ENCODE measurements at places on chromosomes 12 and 14.

DNA sequence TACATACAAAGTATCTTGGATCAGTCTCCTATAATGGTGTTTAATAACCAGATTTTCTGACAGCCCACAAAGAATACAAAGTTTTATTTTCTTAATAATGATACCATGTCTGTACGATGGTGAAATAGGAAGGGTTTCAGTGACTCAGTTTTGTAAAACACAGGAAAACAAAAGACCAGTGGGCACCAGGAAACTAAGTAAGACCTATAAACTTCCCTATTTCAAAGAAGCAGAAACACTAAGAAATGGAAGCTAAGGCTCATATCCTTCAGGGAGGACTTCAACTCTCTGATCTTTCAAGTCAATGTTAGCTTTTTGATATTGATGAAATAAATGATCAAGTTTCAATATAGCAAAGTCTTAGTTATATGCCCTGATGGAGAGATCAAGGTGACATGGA is 196.0 kb downstream of the DUSP6 start:
- DNase-seq: no peak

GRCh38 chr14:92670643-92671366 is 77.6 kb downstream of the LGMN start:
- no peak for DNase-seq

DNA sequence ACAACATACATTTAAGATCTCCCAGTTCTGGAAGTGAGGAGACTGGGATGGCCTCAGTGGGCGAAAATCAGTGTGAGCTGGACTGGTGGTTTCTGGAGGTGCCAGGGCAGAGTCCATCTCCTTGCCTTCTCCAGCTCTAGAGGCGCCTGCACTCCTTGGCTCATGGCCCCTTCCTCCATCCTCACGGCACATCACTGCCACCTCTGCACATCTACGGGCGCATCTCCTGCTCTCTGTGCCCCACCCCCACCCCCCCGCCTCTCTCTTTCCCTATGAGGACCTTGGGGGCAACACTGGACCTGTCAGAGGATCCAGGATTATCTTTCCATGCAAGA is 62.8 kb upstream of the DIO3 start:
- DNase-seq: no peak

GRCh38 chr14:45364565-45365156 is 111.7 kb upstream of the MIS18BP1 start:
- no peak for DNase-seq

DNA sequence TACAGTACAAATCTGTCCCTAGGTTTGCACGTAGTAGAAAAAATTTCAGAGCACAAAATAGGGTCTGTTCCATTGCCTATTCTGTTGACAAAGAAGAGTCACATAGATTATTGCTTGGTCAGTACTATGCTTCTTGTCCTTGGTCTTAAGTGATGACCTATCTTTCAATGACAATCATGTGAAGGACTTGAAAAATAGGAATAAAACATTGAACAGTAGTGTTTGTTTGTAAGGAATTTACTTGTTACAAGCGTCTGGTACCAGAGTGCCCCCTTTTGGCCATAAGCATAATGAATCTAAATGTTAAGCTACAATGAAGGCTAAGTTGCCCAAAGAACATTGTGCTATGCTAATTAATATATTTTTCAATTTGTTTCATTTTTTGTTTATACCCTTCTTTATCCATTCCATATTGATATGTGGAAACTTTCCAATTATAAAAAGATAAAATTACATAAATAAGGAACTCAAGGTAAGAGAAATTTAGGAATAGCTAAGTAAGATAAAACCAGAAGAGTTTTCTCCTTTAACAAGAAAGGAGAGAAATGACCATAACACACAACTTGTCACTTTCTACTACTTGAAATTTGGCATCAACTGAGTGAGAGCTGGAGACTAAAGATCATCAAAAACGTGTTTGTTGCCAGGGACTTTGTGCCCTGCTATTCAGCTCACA is 204.7 kb downstream of the EPS8 start:
- DNase-seq: no peak

DNA sequence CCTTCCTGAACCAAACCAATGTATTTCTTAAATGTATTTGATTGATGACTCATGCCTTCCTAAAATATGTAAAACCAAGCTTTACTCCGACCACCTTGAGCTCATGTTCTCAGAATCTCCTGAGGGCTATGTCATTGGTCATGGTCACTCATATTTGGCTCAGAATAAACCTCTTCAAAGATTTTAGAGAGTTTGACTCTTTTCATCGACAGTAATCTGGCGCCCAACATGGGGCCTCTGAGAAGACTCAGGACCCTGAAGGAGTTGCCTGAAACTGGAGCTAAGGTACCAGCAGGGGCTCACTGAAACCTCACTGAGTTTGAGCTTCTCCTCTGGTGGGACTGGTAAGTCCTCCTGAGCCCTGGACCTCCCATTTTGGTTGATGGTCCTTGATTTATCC is 17.2 kb upstream of the PSMC1 start:
- no peak for DNase-seq

DNA sequence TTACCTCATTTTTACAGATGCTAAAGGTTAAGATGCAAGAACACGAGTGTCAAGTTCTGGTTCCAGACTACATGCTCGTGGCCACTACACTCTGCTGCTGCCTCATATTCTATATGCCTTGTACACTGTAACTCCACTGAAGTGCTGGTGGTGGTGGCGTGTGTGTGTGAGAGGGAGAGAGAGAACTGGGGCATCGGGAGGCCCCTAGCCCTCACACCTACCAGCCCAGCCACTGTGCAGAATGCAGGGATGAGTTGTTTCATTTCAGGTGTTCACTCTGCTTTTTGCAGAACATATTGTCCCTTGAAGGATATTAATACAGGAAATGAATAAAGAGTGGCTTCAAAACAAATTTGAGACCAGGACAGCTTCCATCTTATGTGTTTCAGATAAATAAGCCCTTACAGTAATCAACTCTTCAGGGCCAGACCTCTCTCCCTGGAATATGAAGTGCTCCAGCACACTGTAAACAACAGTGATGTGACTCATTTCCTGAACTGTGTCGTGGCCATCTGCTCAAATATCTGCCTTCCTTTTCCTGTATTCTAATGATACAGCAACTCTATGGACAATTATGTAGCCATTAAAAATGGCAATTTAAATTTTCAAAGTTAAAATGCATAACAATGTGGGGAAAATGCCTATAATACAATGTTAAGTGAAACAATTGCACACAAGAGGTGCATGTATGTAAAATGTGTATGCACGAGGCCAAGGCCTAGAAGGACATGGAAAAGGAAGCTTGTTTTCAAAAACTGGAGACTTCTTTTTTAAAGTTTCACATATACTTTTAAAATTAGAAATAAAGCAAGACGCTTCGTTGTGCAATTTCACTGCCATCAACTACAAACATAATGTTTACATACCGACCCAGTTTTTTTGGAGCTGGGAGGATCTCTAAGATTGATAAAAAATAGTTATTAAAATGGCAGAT is 215.4 kb downstream of the PELI2 start:
- no peak for DNase-seq

- DNase-seq: no peak
These were observed 1.8 kb upstream of the COX14 start for GRCh38 chr12:50110127-50110761.

DNA sequence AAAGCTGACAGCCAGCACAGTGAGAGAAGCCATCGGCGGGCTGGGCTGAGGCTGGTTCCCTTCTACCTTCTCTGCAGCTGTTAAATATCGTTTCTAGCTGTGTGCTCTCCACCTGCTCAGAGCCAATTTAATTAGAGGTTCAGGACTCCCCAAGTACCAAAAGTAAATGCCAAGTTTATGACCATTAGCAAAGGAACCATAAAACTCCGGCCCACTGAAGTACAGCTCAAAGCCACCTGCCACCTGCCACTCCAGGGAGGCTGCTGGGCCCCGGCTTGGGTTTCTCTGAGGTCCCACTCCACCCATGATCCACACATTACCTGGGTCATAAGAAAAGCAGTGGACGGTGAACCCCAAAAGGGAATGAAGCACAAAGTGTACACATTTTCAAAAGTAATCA is 272.8 kb downstream of the KSR2 start:
- DNase-seq: no peak

GRCh38 chr14:102991376-102991775 is 66.0 kb downstream of the CDC42BPB start:
- DNase-seq: no peak

- DNase-seq: no peak
These were observed 19.4 kb downstream of the TMEM106C start for GRCh38 chr12:47982770-47983169.

GRCh38 chr14:100849115-100849781 is 23.3 kb downstream of the MEG3 start:
- DNase-seq: no peak

DNA sequence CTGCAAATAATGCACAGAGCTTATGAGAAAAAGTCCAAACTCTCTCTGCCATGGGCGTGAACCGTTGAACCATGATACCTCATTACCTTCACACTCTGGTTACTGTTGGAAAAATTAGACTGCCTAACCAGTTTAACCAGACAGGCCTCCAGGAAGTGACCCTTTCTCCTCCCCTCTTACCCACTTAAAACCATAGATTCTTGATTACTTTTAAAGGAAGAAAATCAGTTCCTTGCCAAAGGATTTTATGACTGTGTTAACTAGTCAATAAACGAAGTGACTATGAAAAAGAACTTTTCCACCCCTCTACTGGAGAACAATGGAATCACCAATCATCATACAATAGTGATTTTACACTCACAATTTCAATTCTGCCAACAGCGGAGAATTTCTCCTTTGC is 254.0 kb upstream of the ATP2B1 start:
- no peak for DNase-seq

GRCh38 chr12:82708061-82708879 is 21.6 kb downstream of the TMTC2 start:
- DNase-seq: no peak

DNA sequence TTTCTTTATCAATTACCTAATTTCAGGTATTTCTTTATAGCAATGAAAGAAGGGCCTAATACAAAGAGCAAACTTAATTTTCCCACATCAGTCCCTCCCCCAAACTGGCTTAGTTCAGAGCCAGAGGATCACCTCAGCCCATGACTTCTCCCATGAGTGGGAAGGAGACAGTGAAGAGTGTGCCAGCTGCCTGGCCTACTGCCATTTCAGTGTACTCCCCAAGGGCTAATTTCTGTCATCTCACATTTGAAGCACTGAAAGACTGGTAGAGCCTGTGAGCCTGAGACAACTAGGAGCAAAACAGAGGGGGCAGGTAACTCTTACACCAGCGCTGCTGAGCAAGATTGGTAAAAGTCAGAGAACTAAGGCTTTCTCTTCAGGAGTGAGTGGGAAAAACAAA is 29.1 kb upstream of the ADAM20 start:
- DNase-seq: no peak

DNA sequence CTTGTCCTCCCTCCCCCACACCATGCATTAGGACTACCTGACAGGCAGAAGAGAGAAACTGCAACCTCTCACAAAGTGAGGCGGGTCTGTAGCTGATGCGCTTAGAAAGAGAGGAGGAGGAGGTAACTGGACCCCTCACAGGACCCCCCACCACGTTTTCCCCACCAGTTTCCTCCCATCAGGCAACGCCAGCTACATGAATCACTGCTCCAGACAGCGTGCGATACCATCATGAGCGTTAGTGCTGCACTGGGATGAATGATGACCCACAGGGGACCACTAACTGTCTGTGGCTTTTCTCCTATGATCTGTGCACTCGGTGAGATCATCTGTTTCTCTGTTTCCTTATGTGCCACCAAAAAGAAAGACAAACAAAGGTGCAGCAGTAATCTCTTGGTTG is 77.7 kb downstream of the KCNK10 start:
- DNase-seq: no peak

- no peak for DNase-seq
These were observed 1.7 kb downstream of the BTBD7 start for GRCh38 chr14:93331002-93331727.

GRCh38 chr14:36505181-36505815 is 14.7 kb downstream of the NKX2-1 start:
- DNase-seq: no peak

DNA sequence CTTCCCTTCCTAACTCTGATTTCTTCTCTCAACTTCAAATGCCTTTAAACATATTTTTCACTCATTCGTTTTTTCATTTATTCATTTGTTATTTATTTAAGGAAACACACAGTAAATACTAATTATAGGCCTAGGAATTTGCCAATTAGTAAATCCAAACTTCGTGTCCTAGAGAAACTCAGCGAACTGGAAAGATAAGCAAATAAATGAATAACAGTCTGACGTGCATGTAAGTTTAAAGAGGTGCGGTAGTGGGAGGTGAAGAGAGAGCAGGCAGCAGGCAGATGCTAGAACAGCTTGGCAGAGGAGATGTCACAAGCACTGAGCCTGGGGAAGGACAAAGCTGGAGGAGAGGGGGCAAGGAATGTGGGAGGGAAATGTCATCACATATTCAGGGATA is 228.2 kb downstream of the DPY19L2 start:
- DNase-seq: no peak

Measured in stimulated activated CD8-positive, alpha-beta memory T cell treated with anti-CD3 and anti-CD28 coated beads, Interleukin-4, amount 100 ng/mL, for 1 hour (primary cell).